Activated naive CD4-positive, alpha-beta T cell treated with Interleukin-2 at 50 U/mL for 16 hours (primary cell): ENCODE measurements at places on chromosomes 6 and 20.

DNA sequence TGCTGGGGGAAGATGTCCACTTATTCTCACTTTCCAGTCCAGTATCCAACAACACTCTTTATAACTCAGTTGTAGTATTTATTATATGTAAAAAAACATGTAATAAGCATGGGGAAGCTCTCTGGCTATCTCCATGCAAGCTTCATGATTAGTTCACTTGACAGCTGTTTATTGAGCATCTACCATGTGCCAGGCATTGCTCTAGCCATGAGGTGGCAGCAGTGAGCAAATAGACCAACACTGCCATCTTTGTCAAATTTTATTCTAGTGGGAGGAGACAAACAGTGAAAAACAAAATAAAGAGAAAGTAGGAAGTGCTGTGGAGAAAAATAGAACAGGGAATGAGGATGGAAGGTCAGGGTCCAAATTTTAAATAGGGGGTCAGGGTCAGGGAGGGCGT is 131.8 kb downstream of the CFAP61 start:
- no peak for DNase-seq

DNA sequence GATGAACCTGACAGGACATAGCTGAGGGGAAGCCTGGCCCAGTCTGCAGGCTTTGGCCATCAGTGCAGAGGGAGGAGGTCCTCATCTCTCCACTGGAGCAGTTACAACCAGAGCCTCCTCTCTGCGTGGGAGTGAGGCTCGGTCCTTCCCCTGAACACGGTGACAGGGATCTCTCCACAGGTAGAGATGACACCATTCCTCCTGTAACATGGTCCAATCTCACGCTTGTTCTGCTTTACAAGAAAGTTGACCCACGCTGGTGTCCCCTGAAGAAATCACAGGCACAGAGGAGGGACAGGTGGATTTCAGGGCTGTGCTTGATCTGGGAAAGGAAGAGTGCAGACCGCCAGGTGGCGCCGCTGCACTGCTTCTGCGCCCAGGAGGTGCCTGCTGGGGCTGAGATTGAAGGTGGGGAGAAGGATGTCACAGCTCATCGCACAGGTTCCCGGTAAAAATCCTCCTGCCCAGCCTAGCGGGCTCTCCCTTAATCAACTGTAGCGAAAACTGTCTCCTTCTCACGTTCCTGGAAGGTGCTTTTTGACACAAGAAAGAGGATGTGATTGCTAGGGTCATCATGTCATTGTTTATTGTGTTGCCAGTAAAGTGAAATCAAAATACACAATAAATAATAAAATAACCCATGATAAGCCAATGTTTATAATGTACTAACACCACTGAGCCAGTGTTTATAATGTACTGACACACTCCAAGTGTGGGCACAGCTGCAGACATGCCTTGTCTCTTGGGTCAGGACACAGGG is 20.4 kb downstream of the HLA-G start:
- DNase-seq = peak; percentile 86

DNA sequence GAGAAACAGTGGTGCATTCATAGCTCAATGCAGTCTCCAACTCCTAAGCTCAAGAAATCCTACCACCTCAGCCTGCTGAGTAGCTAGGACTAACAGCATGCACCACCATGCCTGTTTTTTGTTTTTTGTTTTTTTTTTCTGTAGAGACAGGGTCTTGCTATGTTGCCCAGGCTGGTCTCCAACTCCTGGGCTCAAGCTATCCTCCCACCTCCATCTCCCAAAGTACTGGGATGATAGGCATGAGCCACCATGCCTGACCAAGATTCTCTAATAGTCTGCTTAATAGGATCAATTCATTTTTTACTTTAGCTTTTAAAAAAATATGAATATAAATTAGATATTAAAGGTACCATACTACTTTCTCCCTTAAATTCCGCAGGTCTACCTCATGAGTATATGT is 152.3 kb upstream of the BEND3 start:
- no peak for DNase-seq

GRCh38 chr6:18545726-18546125 is 158.6 kb downstream of the RNF144B start:
- DNase-seq = no peak

DNA sequence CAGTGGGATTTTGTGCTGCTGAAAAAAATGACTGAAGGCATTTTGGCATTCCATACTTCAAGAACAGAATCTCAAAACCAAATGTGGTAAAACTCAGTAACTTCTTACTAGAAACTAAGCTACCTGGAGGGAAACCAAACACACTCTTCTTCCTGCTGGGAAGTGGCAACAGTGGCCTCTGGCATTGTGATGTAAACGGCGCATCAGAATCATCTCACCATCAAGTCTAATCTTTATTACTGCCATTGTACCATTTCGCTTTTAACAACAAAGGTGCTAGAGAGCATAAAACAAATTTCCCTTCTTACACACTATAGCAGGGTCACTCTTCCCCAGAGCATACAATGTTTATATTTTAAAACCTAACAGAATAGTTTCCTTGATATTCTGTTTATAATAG is 101.6 kb upstream of the CEP162 start:
- no peak for DNase-seq

DNA sequence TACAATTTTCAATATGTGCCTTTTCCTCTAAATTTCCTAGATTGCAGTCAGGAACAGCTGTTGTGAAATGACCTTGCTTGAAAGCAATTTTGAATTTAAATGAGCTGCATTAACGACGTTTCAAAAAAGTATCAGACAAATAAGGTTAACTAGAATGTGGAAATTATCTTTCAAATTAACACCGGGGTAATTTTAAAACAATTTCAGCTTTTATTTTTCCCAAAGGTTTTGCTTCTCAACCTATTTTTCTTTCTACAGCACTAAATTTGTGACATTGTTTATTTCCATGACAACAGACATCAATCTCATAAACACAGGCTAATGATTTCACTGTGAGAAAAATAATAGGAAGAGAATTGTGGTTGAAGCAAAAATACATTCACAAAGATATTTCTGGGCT is 38.5 kb downstream of the COL12A1 start:
- no peak for DNase-seq
